ENCODE measurements at places on chromosomes 12 and 14. TPM values are rescaled to one million over a fixed set of nuclear protein-coding genes. Genes with fewer than 3 reads are reported as not detected.

DNA sequence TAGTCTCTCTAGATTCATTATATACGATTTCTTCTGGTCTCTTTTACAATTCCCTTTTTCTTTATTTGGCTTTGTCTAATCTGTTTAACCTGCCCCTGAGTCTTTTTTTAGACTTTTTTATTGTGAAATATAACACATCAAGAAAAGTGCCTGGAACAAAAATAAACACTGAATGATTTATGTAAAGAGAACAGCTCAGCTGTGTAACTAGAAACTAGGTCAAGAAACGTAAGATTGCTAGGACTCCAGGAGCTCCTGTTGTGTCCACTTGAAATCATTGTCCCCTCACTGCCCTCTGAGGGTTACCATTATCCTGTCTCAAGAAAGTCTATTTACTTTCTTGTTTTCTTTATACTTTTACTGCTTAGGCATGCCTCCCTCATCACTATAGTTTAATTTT lies 23.1 kb downstream of the EXD2 start:
- DNase-seq: no peak

Gene ASCL1
- not detected for total RNA-seq

GRCh38 chr12:123058481-123058880 lies 78.0 kb downstream of the ARL6IP4 start:
- DNase-seq: no peak

DNA sequence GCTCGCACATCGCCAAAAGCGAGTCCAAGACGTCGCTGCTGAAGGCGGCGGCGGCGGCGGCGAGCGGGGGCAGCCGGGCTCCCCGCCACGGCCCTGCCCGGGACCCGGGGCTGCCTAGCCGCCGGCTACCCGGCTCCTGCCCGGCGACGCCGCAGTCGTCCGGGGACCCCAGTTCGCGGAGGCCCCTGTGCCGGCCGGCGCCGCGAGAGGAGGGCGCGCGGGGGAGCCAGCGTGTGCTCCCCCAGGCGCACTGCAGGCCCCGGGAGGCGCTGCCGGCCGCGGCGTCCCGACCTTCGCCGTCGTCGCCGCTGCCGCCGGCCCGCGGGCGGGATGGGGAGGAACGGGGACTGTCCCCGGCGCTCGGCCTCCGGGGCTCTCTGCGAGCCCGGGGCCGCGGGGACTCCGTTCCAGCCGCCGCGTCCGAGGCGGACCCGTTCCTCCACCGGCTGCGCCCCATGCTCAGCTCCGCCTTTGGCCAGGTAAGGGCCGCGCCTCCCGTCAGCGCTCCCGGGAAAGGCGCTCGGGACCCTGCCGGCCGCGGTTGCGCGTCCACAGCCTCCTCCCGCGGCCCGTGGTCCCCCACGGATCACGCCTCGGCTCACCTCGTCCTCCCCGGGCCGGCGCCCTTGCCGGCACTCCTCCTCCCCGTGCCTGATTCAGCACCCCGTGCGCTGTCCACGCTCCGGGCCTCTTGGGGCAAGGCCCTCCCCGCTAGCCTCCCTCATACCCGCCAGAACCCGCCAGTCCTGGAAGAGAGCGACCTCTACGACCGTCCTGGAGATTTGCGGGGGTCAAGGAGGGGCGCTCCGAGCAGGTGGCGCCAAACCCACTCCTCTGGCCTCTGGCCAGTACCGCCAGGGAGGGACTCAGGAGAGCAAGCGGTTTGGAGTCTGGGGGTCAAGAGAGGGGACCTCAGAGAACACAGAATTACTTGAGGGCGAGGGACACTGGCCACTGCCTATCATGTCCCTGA lies 721 bp downstream of the CABP1 start:
- no peak for DNase-seq

Gene C14orf39
- total RNA-seq: not detected

All from uterus (tissue), 4 donors.